ENCODE measurements at places on chromosomes 5 and 9.

DNA sequence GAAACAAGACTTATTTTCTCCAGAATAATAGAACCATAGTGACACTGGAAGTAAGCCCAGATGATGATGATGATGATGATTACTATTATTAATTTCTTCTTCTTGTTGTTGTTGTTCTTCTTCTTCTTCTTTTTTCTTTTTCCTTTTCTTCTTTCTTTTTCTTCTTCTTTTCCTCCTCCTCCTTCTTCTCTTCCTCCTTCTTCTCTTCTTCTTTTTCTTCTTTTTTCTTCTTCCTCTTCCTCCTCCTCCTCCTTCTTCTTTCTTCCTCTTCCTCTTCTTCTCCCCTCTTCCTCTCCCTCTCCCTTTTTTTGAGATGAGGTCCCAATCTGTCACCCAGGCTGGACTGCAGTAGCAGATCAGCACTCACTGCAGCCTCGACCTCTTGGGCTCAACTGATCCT is 40.5 kb upstream of the RUFY1 start:
- DNase-seq, result no peak

DNA sequence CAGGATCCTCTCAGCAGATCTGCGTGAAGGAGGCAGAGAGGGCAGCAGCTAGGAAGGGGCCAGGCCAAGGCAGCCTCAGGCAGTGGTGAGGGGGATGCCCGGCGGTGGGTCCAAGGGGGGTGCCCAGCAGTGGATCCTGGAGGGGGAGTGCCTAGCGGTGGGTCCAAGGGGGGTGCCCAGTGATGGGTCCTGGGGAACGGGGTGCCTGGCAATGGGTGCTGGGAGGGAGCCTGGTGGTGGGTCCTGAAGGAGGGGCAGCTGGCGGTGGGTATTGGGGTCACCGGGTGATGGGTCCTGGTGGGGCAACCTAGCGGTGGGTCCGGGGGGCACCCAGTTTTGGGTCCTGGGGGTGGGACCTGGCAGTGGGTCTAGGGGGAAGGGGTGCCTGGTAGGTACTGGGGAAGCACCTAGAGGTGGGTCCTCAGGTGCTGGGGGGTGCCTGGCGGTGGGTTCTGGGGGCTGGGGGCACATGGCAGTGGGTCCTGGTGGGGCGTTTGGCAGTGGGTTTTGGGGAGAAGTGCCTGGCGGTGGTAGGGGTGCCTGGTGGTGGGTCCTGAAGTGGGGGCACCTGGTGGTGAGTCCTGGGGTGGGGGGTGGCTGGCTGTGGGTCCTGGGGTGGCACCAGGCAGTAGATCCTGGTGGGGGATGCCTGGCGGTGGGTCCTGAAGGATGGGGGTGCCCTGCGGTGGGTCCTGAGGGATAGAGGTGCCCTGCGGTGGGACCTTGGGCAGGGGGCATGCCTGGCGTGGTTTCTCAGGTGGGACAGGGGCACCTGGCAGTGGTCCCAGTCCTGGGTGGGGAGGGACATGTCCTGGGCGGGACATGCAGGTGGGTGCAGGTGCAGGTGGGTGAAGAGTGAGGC is 1.9 kb downstream of the LRRC14B start:
- no peak for DNase-seq

DNA sequence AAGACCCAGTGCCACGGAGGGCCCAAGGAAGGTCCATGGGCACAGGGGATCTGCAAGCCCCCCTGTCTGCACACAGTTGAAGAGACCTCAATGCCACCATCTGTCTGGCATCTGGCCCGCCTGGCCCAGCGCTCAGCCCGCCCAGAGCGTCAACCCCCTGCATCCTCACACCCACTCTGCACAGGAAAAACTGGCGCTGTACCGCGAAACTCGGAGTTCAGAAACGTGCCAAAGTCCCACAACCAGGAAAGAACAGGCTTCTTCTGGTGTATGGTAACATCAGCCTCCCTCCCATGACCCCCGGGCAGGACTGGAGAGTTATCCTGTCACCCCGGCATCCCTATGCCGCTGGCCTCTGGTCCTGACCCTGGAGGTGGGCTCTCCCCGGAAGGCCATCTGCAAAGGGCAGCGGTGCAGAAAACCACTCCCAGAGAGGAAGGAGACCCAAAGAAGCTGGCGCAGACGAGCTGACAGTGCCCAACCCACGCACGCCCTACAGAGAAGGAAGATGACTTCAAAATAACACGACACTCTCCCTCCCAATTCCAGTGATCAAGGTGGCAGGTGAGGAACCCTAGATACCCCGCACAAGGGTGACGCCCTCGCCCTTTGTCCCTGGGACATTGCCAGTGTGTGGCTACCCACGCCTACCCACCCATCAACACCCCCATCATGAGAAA is 18.9 kb downstream of the VAV2 start:
- no peak for DNase-seq

DNA sequence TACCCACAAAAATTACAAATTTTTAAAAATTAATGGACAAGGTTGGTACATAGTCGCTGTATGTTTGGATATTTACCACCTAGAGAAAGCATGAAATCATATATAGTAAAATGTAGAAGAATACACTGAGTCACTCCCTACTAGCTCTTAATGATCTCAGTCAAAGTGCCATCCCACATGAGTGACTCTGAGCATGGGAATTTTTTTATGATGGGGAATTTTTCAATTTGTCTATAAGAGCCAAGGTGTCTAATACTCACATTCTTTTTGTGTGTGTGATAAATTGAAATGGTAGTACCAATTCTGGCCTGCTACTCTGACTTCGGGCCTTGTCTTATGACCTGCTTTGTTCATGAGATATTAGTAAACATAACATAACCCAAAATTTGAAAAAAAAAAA is 483.2 kb downstream of the CDH10 start:
- no peak for DNase-seq

- no peak for DNase-seq
Observed at GRCh38 chr5:96087939-96088338, 126.3 kb upstream of the ELL2 start.

All from HepG2 (cell line).